ENCODE measurements at places on chromosomes 5 and 9. TPM values are rescaled to one million over a fixed set of nuclear protein-coding genes. Genes with fewer than 3 reads are reported as not detected.

Gene INSYN2B
- polyA plus RNA-seq: 1.9 TPM

DNA sequence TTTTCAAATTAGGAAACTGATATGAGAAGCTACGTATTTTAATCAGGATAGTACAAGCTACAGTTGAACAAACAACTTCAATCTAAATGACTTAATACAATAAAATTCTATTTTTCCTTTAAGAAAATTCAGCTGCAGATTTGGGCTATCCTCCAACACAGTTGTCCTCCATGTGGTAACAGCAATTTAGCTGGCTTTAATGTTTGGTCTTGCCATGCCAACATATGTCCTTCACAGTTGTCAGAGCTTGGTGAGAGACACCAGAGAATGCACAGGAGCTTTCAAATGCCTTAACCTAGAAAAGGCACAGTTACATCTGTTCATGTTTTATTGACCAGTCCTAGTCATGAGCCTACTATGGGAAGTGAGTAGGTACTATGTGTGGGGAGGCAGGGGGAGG, 10.8 kb downstream of the FAM174A start:
- no peak for DNase-seq

Gene GZMA
- polyA plus RNA-seq: 0.27 TPM

GRCh38 chr5:43422143-43422542, 10.0 kb upstream of the CCL28 start:
- DNase-seq: peak; percentile 69

GRCh38 chr5:33828626-33829308, 63.0 kb downstream of the ADAMTS12 start:
- no peak for DNase-seq

- no peak for DNase-seq
Observed at GRCh38 chr9:114017741-114018715, 60.1 kb downstream of the AMBP start.

GRCh38 chr5:138466125-138466899, 1.0 kb downstream of the EGR1 start:
- no peak for DNase-seq

Gene BRD3
- 45.0 TPM for polyA plus RNA-seq

- DNase-seq: no peak
Observed at GRCh38 chr9:116030517-116030916, 123.1 kb upstream of the PAPPA start.

DNA sequence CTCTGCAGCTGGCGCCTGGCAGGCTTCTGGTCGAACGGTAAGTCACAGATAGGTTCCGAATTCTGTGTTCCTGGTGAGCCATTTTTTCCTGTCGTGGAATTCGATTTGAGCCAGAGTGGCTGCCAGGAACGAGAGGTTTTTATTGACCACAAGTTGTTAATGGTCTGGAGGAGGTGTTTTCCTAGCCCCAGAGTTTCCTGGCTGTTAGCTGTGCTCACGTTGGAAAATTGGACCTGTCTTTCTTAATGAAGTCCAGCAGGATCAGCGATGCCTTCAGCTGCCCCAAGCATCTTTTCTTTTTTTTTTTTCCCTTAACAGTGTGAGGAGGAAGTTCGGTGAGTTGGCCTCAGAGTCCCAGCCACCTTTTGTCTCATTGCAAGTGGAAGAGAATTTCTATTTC, 62.9 kb downstream of the COL5A1 start:
- DNase-seq: no peak

- no peak for DNase-seq
Observed at GRCh38 chr9:113519426-113520108, 56.0 kb downstream of the RGS3 start.

- DNase-seq: no peak
Observed at GRCh38 chr9:13461414-13461991, 182.0 kb upstream of the MPDZ start.

Gene SV2C
- 0.31 TPM for polyA plus RNA-seq

Gene TMEM174
- 22.8 TPM for polyA plus RNA-seq

Gene BAAT
- 0.36 TPM for polyA plus RNA-seq

- DNase-seq: no peak
Observed at GRCh38 chr5:1476181-1476966, 31.1 kb upstream of the SLC6A3 start.

Gene LRRTM2
- polyA plus RNA-seq: 2.1 TPM

- DNase-seq: no peak
Observed at GRCh38 chr5:124626053-124626452, 120.4 kb downstream of the ZNF608 start.

DNA sequence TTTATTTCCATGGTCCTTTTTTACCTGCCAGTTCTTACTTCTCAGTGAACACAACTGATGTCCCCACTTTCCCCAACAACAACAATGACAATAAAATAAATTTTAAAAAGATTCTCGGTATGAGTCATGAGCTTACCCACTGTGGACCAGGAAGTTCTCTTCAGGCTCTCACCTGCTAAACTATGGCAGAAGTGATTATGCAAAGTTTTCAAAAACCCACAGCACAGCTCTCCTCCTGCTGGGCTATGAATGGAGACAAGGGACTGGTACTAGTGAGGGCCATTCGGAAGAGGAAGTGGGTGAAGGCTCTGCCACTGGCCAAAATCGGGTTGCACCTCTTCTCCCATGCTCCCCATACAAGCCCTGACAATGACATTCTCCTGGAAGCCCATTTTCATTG, 429.4 kb downstream of the PIK3R1 start:
- DNase-seq: no peak

GRCh38 chr9:108271646-108272348, 584.0 kb downstream of the ACTL7B start:
- peak; percentile 28 for DNase-seq

GRCh38 chr5:174047472-174048099, 2.1 kb downstream of the NSG2 start:
- no peak for DNase-seq

DNA sequence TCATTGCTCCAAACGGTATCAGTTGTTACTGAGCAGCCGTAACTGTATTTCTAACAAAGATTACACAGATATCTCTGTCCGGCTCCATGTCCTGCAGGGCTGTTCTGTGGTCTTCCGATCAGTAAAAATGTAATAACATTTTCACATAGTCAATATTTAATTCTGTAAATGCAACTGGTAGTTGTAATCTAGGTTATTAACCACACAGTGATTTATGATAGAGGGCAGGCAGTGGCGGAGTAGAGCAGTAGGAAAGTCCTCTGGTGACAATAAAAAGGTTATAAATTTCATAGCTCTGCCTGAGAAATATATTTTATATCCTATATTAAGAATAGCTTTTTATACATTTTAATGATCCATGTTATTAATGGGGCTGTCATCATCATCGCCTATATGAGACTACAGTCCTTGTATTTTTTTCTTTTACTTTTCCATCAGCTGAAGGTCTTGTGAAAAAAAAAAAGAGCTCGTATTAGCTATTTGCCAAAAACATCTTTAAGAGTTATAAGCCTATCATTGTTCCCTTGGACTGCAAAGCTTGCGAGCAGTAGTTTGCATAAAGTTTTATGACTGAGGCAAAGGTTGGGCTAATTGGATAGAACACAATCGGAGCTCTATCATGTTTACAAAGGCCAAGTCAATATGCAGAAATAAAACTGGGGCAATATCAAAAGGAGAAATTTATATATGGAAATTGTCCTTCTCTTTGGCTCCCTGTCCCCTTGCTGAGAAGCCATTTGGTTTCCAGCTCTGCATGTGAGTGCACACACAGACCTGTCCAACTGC, 648.0 kb downstream of the IRX1 start:
- DNase-seq: no peak

Gene OR1B1
- polyA plus RNA-seq: not detected

DNA sequence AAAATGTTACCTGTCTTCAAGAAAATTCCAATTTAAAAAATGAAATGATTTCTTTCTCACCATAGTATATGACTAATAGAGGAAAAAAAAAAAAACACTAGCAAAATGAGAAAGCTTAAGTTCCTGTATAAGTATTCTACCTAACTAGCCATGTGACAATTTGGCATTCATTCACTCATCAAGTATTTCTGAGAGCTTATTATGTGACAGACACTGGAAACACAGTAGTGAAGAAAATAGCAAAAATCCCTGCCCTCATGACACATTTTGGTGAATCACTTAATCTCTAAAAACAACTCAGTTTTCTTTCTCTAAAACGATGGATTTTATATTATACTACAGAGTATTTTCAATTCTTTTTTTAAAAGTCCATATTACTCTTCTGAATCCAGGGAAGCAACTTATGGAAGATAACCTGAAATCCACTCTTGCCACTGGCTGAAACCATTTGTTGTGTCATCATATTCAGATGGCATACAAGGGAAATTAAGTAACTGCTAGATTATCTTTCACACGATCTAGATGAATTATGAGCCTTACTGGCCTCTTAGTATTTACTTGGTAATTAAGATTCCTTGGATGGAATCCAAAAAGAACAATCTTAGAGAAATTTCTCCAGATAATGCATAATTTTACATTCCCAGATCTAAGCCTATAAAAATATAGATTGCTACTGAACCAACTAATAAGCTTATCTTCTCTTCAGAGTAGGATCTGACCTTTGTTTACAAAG, 5.5 kb downstream of the PTBP3 start:
- no peak for DNase-seq

- no peak for DNase-seq
Observed at GRCh38 chr5:173178369-173178910, 34.1 kb downstream of the BNIP1 start.
